Activated CD4-positive, alpha-beta T cell treated with anti-CD3 and anti-CD28 coated beads for 36 hours (primary cell): ENCODE measurements at places on chromosomes 11 and 22.

DNA sequence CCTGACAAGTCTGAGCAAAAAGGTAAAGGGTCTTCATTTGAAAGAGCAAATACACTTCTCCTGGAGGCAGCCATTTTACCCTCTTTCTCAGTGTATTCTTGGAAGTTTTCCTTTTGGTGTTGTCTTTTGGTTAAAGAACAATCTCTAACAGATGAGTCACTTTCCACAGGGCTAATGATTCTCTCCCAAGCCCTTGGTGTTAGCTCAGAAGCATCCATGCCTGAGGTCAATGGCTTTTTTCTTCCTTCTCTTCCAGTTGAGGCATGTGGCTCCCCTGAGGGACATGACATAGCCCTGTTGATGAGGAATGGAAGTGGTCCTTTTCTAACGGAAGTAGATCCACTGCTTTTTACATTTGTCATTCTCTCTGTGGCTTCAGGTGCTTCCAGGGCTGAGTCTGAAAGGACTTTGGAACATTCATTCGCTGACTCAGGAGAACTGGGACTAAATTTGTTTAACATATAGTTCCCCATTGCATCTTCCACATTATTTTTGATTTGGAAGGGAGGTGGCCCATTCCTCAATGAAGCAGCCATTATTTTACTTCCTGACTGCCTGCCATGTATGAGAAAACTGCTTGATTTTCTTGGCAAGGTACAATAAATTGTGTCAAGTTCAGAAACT is 13.8 kb upstream of the POGLUT3 start:
- no peak for DNase-seq

- DNase-seq: no peak
Measured at GRCh38 chr22:50206599-50206998, 5.8 kb downstream of the SELENOO start.

- DNase-seq: no peak
Measured at GRCh38 chr11:14223636-14224288, 135.2 kb downstream of the RRAS2 start.

- DNase-seq: no peak
Measured at GRCh38 chr11:62069986-62070919, 53.6 kb upstream of the INCENP start.
